ENCODE measurements at places on chromosomes 2 and 18. TPM values are rescaled to one million over a fixed set of nuclear protein-coding genes. Genes with fewer than 3 reads are reported as not detected.
A peak's percentile ranks its signal among the peaks of the same experiment; 100 is the strongest.

GRCh38 chr18:46630160-46630559, 26.9 kb downstream of the LOXHD1 start:
- no peak for DNase-seq

DNA sequence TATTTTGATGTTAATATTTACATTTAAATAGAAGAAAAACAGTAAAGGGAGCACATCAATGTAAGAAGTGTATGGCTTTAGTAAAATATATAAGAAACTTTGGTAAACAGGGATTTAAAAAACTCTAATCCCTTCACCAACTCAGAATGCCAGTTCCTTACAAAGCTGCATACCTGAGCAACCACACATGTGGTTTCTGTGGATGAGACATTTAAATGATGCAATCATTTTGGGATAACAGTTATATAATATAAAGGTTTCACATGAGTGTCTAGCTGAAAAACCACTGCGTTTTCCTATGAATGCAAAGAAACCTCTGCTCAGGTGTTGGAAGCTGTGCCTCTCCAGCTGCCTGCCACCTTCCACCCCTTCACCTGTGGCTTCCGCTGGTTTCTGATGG, 209.1 kb upstream of the REV1 start:
- no peak for DNase-seq

- DNase-seq: no peak
Measured at GRCh38 chr2:187523325-187523724, 30.9 kb downstream of the TFPI start.

DNA sequence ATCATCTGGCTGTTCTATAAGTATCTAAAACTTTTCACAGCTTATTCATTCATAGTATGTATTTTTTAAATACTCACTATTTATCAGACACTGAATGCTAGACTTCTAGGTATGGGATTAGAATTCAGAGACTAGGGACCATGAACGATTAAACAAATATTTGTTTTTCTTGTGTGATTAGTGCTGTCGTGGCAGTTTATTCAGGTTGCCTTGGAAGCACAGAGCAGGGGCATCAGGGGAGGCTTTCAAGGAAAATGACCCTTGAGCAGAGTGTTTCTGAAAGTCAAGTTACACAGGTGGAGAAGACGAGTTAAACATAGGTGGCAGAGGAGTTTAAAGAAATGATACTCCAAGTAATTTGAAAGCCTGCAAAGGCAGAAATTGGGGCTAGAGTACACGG, 5.7 kb downstream of the SPOPL start:
- DNase-seq: no peak

GRCh38 chr2:86029873-86030272, 75.8 kb downstream of the POLR1A start:
- no peak for DNase-seq

- DNase-seq: no peak
Measured at GRCh38 chr2:234712421-234712935, 215.6 kb upstream of the ARL4C start.

DNA sequence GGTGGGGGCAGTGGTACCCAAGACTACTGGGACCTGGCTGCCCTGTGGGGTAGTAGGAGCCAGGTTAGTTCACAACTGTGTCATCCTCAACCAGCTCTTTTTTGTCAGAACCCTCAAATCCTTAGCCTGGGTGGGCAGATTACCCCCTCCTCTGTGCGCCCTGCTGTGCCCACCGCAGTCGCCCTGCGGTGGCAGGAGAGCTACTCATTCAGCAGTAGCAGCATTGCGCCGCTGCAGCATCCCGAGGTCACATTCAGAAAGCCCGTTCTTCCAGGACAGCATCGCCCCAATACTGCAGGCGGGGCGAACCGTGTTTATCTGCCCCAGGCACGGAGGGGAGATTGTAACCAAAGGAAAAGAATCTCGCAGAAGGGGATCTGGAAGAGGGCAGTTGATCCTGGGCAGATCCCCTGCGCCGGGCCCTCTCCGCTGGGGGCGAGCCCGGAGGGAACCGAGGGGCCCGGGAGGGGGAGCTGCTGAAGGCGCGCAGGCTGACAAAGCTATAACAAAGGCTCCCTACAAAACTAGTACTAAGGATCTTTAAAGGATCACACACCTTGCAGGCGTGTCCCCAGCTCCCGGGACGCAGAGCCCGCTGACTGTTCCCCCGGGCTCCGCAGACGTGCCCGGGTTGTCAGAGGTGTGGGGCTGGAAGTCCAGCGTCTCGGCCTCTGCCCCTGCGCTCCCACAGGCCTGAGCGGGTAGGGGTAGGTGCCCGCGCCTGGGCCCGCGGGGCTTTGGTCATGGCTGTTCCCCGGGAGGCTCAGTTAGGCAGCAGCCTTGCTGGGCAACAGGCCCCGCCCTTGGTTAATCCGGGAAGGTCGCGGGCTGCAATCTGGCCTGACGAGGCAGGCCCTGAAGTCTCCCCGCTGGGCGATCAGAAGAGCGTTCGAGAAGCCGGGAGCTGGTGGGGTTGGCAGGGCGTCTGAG, 13.2 kb downstream of the POU3F3 start:
- DNase-seq: no peak

The OXER1 gene
- not detected for total RNA-seq

GRCh38 chr2:226074391-226074790, 674.9 kb downstream of the NYAP2 start:
- no peak for DNase-seq

DNA sequence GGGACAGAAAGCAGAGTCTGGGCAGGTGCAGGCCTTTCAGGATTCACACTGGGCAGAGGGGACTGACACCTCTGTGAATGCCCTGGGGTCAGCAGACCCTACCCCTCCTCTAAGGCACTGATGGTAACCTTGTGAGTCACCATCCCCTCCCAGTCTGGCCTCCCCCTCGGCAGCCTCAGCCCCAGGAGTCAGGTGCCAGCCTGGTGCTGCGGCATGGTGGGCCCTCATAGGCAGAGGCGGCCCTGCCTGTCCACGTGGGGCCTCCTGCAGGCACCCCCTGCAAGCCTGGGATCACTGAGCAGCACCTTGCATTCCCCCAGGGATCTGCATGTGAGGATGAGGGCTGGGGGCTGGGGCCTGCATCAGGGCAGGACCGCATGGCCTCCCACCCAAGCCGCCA, 4.8 kb upstream of the GPR17 start:
- DNase-seq: no peak

The CD8A gene
- not detected for total RNA-seq

The PROKR1 gene
- 0.14 TPM for total RNA-seq

GRCh38 chr2:191255756-191256312, 10.6 kb downstream of the MYO1B start:
- DNase-seq: no peak

DNA sequence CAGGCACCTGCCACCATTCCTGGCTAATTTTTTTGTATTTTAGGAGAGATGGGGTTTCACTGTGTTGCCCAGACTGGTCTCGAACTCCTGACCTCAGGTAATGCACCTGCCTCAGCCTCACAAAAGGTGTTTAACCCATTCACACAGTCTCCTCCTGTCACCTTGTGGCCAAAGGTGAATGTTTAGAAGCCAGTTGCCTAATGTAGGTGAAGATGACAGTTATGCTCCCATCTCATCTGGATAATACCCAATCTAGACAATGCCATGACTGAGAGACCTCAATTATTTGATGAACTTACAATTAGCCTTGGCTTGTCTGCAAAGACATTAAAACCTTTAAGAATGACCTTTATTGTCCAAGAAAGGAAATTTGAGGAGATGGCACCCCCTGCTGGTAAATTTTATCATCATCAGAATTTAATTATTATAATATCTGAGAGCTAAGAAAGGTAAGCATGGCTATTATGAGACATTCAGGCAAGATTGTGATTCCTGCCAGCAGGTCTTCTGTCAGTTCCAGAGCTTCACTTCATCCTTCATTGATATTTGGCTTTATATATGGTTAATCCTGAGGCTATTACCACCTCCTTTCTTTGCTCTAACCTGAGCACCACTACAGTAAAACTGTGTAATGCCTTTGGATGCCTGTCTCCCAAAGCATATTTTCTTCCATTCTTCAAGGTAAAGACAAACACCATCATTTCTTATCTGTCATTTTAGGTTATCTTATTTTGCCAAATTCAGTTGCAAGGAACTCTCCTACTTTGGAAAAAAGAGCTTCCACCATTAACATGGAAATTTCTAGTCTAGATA, 117.6 kb downstream of the FAM124B start:
- peak; percentile 13 for DNase-seq

DNA sequence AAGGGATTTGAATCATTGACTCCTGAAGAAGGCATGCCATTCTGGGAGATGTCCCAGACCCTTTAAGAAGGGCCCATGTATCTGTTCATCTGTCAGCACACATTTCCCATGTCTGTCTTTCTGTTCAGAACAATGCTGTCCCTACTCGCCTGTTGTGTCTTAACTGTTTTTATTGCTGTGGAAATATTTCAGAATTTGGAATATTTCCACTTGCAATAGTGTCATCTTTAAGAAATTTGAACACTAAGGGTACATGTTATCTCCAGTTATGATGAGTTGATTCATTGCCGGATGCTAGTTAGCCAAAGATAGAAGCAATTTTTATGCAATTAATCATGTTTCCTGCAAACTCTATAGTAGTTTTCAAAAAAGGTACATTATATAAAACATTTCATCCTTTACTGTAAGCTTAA, 36.9 kb upstream of the NT5C1B start:
- no peak for DNase-seq

The RNF181 gene
- total RNA-seq: 280 TPM

DNA sequence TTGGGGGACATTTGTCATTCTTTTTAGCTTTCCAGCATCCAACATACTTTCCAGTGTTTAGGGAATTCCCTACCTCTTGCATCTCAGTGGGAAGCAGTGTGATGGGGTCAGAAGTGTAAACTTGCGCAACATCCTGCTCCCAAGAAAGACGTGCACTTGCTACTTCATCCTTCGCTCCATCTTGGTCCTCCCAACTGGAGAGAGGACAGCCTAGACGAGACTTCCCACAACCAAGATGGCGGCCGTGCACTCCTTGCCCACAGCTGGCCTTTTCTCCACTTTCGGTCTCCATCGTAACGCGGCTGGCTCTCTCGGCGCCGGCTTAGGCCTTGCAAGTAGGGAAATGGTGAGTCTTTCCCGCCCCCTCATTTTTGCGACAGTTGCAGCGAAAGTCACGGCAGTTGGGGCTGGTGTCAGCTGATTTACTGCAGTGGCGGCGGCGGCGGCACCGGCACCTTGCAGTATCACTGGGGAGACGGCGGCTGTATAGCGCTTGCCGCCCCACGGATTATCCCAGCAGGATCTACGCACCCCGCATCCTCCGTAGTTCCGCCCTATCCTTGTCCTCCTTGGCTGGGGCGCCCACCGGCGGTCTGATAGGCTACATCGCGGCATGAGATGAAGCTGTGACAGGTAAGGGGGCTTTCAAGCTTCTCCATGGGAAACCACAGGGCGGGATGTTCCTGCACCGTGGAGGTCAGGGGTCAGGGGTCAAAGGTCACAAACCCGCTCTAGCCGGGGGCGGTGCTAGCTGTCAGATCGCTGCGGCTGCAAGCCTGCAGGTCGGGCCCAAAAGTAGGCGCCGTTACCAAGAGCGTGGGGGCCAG, at the start of gene WDR7:
Gene WDR7 (plus strand): TSS at position 416 of the 827 bp plus-strand sequence. CDS start 21,157 bp downstream, outside the sequence.
- DNase-seq: peak; percentile 88

- no peak for DNase-seq
Measured at GRCh38 chr2:61357681-61358080, 113.2 kb downstream of the USP34 start.

The TMSB10 gene
- total RNA-seq: 9,817 TPM

DNA sequence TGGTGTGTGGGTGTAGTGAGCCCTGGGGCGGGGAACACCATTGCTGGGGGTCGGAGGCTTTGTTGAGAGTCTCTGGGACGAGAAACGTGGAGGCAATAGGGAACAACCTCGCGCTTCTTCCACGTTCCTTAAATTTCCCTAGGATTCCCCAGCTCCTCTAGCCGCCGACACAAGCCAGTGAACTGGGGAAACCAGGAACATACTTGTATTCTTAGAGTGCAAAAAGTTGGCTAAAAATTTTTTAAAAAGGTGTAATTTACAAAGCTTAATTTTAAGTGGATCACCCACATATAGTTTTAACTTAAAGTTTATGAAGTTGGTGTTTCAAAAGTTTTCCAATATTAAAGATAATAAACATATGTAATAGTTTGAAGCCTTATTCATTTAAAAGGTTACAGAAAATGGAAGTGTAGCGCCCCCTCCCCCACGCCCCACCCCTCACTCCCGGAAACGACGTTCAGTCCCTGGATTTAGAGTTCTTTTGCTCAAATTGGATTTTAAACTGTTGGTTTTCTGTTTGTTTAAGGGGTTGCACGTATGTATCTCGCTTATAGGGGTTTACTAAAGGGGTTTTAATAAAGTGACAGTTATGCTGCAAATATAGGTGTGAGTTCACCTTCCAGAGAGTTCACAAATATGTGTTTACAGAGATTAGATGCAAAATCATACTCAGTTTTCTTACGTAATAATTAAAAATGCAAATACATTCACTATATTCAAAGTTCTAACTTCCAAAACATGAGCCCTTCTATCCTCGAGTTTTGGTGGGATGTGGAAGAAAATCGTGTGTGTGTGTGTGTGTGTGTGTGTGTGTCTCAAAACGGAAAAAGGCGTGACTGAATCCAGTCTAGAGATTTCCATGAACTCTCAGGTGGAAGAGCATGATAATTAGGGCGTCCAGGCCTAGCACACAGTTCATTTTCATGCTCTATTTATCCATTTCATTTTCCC, 872 bp downstream of the DSG2 start:
- DNase-seq: no peak

DNA sequence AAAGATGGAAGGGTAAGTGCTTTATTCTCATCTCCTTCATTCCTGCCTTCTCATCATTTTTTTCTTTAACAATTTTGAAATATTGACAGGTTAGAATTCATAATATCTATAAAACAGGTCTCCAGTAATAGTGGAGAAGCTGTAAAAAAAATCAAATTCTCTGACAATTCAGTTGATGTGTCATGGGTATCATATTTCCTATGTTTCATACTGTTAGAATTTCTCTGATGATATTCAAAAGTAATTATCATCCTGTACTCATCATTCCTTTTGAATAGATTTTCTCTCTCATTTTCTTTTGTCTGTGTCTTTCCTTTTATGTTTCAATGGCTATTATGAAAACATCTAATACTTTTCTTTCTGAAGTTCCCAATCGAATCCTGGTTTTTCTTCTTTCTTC, 97.7 kb downstream of the CPS1 start:
- DNase-seq: no peak

- no peak for DNase-seq
Measured at GRCh38 chr2:173545364-173545763, 190.7 kb downstream of the CDCA7 start.

The NFATC1 gene
- total RNA-seq: 2.1 TPM

DNA sequence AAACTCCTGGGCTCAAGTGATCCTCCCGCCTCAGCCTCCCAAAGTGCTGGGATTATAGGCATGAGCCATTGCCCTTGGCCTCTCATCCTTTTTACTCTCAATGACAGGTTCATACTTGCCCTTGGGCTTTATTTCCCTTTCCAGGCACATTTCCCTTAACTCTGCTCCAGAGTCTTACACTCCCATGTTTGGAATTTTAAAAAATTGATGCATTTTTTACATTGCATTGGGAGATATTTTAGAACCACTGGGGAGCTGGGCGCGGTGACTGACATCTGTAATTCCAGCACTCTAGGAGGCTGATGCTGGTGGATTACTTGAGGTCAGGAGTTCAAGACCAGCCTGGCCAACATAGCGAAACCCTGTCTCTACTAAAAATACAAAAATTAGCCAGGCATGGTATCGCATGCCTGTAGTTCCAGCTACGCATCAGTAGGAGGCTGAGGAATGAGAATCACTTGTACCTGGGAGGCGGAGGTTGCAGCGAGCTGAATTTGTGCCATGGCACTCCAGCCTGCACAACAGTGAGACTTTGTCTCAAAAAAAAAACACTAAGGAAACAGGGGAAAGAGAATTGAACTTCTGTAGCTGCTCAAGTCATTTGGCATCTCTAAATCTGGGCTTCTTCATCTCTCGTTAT, 18.2 kb downstream of the TGIF1 start:
- no peak for DNase-seq

GRCh38 chr2:111671426-111672150, 212.4 kb downstream of the ANAPC1 start:
- no peak for DNase-seq

The PSTPIP2 gene
- 7.2 TPM for total RNA-seq

Data from epithelial cell of proximal tubule (primary cell).